ENCODE measurements at places on chromosomes 11 and 22.

DNA sequence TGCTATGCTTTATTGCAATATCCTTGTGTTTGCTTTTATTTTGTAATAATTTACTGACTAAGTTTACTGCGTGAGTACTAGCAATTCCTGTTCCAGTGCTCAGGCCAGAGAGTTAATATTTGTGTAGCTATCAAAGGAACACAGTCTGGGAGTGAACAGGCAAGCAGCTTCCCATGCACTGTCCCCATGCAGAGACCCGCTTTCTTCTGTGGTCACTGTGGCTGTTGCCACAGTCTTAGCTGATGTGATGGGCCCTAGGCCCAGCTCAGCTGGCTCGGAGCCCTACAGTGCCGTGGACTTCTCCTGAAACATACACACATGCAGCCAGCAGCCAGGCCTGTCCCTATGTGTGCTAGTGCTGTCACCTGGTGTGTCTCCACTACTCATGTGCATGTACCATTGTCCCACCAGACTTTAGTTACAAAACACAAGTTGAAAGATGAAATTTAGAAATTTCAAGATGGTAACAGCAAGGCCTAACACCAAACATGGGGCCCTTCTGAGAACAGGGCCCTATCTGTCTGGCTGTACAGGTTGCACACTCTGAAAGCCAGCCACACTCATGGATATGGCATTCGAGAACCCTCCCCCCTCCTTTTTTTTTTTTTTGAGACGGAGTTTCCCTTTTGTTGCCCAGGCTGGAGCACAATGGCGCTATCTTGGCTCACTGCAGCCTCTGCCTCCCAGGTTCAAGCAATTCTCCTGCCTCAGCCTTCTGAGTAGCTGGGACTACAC, 12.3 kb upstream of the SCUBE2 start:
- no peak for DNase-seq

GRCh38 chr11:128304666-128305485, 282.5 kb downstream of the ETS1 start:
- no peak for DNase-seq

GRCh38 chr11:133892126-133892525, 46.8 kb upstream of the SPATA19 start:
- no peak for DNase-seq

- no peak for DNase-seq
These were observed 62.2 kb downstream of the ARFGAP3 start for GRCh38 chr22:42794551-42795510.

DNA sequence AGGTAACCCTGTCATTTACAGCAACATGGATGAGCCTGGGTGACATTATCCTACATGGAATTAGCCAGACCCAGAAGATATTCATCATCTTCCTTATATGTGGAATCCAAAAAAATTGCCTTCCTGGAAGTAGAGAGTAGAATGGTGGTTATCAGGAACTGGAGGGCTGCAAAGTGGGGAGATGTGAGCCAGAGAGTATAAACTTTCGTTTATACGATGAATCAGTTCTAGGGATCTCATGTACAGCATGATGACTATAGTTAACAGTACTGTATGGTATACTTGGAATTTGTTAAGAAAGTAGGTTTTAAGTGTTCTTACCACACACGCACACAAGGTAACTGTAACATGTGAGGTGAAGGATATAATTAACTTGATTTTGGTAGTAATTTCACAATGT, 79.1 kb downstream of the TBC1D22A start:
- no peak for DNase-seq

DNA sequence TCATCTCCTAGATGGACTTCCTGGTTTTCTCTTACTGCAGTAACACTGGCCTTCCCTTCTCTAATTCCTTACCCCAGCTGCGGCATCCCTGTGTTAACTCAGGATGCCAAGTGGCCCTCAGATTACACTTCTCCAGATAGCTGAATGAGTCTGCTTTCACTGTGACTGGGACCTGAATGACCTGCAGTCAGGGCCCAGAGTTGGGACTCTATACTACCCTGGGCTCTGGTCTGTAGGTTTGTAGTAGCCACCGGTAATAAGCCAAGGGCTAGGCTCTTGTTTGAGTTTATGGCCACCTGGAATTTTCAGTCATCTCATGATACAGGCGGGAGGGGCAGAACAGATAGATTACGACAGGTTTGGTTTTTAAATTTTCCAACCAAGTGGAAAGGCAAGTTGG, 24.1 kb downstream of the TUB start:
- no peak for DNase-seq

GRCh38 chr11:44736791-44737190, 10.0 kb downstream of the TSPAN18 start:
- DNase-seq = no peak

DNA sequence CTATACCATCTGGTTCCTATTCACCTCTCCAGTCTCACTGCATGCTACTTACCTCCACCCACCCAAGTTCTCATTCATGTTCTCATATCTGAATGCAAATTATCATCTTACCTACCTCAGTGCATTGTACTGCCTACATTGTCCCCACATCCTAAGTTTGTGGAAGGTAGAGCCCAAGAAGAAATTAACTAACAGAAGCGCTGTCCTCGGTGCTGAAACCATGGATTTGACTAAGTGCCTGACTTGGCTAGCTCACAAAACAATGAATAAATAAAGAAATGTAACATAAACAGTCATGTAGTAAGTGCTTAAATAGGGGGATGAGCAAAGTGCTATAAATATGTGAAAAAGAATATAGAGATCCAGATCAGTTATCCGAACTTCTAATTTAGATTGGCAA, 63.2 kb downstream of the GRIA4 start:
- DNase-seq = no peak

GRCh38 chr22:23233752-23234408, 53.6 kb downstream of the BCR start:
- peak; percentile 54 for DNase-seq

GRCh38 chr11:36431429-36432092, 78.5 kb downstream of the TRAF6 start:
- DNase-seq = peak; percentile 45

GRCh38 chr11:115585361-115586024, 81.3 kb upstream of the CADM1 start:
- DNase-seq = no peak

DNA sequence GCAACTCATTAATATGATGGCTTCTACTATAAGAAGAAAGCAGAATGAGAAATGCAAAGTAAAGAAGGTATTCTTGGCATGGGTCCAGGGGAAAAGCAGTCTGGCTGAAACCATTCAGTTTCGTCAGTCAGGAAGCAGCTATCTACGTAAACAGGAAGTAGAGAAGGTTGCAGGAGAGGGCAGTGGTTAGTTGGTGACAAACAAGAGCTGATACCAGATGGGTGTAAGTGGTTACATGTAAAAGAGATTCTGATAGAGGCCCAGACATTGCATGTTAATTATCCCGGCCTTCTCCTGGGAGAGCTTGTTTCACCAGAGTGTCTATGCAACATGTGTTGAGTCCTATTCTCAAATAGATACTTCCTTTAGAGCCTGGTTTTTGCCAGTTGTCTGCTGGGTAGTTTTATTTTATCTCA, 58.4 kb upstream of the PSMA1 start:
- DNase-seq = peak; percentile 54

GRCh38 chr22:48797731-48798130, 1029.9 kb downstream of the BRD1 start:
- DNase-seq = no peak

GRCh38 chr11:123698546-123699127, 42.8 kb downstream of the ZNF202 start:
- DNase-seq = no peak

GRCh38 chr22:35792506-35792905, 74.8 kb downstream of the APOL5 start:
- DNase-seq = no peak

DNA sequence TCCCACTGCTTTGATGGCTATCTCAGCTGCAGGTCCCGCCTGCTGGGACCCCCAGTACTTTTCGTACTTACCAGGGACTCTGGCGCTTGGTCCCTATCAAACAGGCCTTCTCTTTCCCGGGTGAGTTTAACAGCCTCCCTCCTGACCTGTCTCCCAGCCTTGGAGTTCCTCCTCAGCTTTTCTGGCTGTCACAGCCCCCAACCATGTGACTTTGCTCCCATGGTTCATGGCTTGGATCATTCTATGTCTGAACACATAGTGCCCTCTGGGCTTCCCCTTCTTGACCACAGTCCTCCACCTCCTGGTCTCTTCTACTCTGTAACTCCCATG, 56.9 kb downstream of the PARVA start:
- no peak for DNase-seq

DNA sequence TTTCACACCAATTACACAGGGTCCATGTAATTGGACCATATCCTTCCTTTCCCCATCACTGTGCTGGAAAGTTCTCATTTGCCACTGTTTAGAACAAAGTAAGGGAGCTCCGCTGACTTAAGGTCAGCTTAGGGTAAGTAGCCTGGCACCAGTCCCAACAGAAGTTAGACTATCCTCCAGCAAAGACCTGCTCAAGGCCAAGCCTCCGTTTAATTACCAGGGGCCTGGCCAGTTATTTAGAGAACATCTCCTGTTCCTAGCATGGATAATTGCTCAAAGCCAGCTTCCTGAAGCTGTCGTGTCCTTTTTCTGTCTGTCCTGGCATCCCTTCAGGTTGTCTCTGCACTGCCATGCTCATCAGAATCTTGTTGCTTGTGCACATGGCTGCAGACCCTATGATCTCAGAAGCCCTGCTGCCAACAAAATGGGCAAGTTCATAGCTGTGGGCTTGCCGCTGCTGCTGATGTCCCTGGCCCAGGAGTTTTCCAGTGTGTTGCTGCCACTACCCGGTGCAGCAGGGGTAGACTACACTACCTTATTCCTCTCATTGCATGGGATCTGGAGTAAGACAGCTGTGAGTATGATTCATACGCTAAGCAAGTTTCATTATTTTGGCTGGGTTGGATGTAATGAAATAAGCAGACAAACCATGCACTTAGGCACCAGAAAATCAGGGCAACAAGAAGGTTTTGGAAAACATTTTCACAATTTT, 8.1 kb downstream of the OR8A1 start:
- no peak for DNase-seq

DNA sequence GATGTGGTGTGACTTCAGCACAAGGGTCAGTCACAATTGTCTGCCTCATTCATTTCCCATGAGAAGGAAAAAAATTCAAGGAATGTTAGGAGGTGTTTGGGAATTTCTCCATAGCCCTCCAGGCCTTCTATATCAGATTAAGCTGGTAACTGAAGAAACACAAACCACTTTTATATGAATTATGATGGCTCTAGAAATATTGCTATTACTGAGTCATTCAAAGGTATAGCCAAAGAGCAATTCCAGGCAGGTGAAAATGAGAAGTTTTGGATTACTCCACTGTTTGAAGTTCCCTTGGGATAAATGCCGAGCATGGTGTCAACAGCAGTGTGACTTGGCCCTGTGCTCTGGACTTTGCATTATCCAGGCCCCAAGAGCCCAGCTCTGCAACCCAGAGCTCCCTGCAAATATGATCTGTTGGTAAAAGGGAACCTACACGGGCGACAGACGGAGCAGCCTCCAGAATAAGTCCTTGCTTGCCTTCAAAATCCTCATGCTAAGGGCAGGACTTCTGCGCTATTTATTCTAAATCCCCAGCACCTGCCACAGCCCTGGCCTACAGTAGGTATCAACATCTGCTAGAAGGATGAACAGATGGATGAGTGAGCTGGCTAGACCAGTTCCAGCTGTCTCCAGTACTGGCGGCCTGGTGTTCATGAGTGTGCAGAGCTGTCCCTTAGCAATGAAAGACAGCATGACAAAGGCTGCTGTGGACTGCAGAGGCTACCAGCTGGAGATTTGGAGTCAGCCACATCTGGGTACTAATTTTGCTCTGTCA, 67.5 kb upstream of the ZBED5 start:
- DNase-seq = no peak

- peak; percentile 53 for DNase-seq
These were observed 90.0 kb downstream of the MICAL2 start for GRCh38 chr11:12200279-12200990.

GRCh38 chr11:28673691-28674432, 565.7 kb downstream of the METTL15 start:
- DNase-seq = no peak

DNA sequence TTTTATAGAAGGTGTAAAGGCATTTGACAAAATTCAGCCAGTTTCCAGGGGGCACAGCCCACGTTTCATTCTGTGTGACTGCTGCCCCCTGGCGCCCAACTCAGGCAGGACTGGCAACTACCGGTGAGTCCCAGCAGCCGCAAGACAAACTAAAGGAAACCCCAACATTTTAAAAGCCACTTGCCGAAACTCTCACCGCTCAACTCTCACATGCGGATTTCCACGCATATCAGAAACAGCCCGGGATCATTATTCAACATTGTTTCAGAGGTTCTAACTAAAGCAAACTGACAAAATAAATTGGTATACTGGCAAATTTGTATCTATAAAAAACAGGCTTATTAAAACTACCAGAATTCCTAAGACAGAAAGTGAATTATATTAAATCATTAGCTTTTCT, 48.2 kb downstream of the MORC2 start:
- peak; percentile 85 for DNase-seq

GRCh38 chr11:76119032-76119431, 87.3 kb downstream of the WNT11 start:
- DNase-seq = no peak

DNA sequence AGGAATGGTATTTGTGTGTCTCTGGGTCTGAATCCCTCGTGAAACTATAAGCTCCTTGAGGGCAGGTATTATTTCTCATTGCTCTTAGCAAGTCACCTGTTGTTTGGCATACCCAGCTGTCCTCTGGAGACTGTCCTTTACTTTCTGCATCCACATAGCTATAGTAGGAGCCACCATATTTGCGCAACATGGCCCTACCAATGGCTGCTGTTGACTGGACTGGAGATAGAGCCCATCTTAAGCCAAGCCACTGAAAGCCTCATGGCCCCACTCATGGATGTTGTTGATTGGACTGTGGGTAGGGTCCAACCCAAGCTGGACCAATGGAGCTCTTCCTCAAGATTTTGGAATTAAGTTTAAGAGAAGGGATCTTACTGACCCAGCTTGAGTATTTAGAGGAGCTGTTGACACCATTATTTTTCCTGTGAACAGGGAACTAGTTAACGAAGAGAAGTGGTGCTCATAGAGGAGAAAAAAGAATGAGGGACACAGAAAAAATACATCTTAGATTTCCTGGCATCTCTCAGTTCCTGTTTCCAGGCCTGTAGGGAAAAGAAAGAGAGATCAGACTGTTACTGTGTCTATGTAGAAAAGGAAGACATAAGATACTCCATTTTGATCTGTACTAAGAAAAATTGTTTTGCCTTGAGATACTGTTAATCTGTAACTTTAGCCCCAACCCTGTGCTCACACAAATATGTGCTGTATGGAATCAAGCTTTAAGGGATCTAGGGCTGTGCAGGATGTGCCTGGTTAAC, 47.2 kb downstream of the LRRC74B start:
- no peak for DNase-seq

- DNase-seq = no peak
These were observed 19.2 kb downstream of the FAM118A start for GRCh38 chr22:45328822-45329529.

DNA sequence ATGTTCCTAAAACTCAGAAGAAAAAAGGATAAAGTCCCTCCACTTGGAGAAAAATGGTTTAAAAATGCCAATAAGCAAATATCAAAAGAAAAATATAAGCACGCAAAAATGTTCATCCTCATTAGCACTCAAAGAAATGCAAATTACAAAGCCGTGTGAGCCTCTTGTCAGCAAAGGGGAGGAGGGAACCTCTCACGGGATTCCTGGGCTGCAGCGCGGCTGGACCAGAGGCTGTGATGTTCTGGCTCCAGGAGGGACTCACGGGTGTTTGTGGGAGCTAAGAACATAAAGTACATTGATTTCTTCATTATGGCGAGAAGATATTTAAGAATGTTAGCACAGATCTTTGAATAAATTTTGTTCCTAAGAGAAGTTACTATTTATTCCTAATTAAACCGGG, 1451.2 kb downstream of the BRD1 start:
- DNase-seq = no peak

- no peak for DNase-seq
These were observed 309.8 kb downstream of the SHANK2 start for GRCh38 chr11:70942593-70942992.
